Activated gamma-delta T cell (primary cell): ENCODE measurements at places on chromosomes 1 and 21.

DNA sequence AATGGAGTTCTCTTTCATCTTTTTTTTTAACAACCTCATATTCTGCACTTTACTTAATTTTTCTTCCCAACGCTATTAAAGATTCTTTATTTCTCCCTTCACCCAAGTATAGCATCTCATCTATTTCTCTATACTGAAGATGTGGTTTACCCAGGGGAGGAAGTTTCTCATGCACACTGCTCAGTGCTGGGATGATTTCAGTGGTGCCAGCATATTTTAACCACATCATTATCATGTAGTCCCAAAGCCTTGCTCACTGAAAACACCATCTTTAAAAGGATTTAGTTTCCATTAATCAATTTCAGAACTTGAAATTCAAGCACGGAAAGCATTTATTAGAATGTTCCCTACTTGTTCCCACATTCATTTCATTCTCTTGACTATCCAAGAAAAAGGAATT, 725.7 kb downstream of the USP25 start:
- no peak for DNase-seq

- DNase-seq = no peak
Observed at GRCh38 chr1:58997637-58998036, 213.8 kb upstream of the JUN start.

- no peak for DNase-seq
Observed at GRCh38 chr1:210251680-210252490, 19.3 kb downstream of the SERTAD4 start.

GRCh38 chr21:37257511-37257966, 9.6 kb downstream of the VPS26C start:
- DNase-seq = peak; percentile 17

DNA sequence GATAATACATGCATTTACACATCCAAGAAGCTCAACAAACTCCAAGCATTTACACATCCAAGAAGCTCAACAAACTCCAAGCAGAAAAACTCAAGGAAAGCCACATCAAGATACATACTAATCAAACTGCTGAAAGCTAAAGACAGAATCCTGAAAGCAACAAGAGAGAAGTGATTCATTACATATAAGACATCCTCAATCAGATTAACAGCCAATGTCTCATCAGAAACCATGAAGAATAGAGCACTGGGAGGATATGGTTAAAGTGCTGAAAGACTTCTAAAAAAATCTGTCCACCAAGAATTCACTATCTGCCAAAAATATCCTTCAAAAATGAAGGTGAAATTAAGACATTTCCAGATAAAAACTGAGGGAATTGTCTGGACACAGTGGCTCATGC, 45.7 kb upstream of the BATF3 start:
- DNase-seq = no peak

DNA sequence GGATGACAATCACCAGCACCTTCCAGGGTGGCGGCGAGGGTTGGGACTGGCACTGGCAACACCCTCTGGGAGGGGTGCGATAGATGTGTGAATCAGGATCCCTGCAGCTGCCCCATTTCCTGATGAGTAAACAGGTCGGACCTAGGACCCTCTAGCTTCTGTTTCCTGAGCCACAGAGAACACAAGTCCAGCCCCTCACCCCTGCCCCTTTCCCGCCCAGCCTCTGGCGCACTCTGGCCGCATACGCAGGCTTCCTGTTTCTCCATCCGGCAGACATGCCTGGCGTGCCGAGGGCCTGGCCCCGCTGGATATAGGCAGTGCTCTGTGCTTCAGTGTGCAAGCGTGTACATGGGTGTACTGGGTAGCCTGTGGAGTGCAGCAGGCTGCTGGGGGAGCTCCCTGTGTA, 4.6 kb downstream of the PEAR1 start:
- no peak for DNase-seq

DNA sequence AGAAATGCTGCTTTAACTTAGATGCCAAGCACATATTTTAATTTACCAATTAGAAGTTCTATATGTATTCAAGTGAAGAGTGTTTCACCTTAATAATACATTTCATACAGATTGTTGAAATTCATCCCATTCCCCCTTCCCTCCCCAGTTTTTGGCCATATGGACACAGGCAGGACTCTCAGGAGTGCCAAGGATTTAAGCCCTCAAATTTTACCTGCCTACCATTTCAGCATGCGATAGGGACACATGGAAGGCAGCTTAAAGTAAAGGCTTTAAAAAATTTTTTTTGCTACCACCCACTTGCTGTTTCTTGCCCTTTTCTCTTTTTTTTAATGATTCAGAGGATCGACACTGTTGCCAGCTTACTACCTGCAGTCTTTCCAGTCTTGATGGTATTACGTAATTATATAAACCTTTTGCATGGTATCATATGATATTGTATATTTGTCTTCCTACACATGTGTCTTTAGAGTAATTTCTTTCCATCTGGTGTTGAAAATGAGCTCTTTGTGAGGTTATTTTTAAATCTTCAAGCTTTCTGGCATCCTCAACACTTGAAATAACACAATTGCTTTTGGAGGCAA, 7.0 kb downstream of the EPB41 start:
- no peak for DNase-seq

DNA sequence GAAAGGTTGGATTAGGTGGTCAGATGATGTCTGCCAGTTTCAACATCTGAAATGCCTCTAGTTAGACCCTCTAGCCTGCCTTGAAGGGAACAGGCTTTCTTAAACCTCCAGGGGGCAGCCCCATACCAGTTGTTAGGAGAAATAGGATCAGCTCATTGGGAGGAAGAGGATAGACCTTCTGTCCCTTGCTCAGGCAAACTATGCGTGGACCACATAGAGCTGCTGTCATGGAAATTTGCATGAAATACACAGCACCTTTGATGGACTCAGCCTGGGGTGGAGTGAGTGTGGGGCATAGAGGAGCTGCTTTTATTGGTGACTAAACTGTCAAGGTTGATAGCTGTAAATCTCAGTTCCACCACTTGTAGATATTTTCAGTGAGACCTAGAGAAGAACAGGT, 38.4 kb upstream of the SPAG17 start:
- no peak for DNase-seq

- DNase-seq = no peak
Observed at GRCh38 chr1:90488451-90488850, 228.7 kb downstream of the BARHL2 start.

- no peak for DNase-seq
Observed at GRCh38 chr1:212819726-212820125, 27.7 kb downstream of the SPATA45 start.

DNA sequence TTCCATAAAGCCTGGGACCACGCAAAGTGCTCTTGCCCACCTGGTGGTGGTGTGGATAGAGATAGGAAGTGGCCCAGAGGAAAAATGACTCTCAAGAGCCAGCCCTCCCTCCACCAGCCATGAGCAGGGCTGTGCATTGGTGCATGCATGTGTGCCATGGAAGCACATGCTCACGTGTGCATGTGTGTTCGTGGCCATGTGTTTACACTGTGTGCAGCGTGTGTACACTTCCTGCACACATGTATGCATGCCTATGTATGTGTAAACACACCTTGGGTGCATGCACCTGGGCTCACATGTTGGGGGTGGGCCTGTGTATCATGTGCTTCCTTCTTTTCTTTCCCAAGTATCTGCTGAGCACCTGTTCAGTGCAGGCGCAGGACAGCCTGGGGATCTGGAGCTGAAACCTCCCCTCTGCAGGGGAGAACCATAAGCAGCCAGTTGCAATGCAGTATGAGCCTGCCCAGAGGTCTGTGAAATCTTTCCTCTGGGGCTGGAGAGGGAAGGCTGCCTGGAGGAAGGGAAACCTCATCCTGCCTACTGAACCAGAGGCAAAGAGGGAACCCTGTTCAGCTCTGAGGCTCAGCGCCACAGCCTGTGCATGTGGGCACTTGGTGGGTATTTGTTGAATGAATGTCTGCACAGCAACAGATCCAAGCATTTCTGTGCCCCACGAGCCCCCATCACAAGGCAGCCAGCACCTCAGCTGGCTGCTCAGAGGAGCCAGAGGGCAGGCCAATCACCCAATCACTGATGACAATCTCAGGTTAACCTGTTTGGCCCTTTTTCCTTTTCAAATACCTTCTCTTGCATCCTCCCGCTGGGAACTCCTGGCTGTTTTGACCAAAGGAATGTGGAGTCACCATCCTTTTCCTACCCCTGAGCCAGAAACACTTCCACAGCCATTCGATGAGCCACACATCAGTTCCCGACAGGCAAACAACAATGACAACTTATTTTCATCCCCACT, 327.0 kb downstream of the NPHP4 start:
- DNase-seq = no peak

GRCh38 chr1:157782931-157783330, 6.0 kb upstream of the FCRL2 start:
- no peak for DNase-seq

- DNase-seq = no peak
Observed at GRCh38 chr1:18778437-18778836, 81.0 kb downstream of the TAS1R2 start.

DNA sequence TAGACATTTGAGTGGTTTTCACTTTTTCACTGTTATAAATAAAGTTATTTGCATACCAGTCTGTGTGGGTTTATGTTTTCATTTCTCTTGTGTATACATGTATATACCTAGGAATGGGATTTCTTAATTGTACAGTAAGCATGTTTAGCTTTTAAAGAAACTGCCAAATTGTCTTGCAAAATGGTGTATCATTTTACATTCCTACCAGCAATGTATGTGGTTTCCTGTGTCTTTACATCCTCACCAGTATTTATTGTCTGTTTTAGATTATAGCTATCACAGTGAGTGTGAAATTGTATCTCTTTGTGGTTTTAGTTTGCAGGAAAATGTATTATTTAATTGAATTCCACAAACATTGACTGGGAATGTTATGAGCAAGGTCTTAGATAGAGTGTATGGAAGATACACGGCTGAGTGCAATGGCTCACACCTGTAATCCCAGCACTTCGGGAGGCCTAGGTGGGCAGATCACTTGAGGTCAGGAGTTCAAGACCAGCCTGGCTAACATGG, 57.3 kb downstream of the MACF1 start:
- no peak for DNase-seq

- DNase-seq = no peak
Observed at GRCh38 chr1:25631750-25632485, 15.3 kb downstream of the MAN1C1 start.

DNA sequence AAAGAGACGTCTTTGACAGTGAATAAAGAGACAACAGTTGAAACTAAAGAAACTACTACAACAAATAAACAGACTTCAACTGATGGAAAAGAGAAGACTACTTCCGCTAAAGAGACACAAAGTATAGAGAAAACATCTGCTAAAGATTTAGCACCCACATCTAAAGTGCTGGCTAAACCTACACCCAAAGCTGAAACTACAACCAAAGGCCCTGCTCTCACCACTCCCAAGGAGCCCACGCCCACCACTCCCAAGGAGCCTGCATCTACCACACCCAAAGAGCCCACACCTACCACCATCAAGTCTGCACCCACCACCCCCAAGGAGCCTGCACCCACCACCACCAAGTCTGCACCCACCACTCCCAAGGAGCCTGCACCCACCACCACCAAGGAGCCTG, 68.5 kb downstream of the TPR start:
- no peak for DNase-seq

GRCh38 chr21:35940074-35940927, 120.0 kb downstream of the SETD4 start:
- DNase-seq = no peak

DNA sequence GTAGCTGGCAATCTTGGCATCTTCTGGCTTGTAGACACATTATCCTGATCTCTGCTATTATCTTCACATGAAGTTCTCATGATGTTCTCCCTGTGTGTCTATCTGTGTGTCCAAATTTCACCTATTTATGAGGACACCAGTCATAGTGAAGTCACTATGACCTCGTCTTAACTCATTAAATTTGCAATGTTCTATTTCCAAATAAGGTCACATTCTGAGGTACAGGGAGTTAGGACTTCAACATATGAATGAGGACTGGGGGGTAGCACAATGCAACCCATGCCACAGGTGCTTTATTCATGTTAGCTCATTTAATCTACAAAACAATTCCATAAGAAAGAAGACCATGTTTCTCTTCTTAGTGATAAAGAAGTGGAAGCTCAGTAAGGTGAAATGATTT, 206.2 kb upstream of the C8B start:
- DNase-seq = no peak

DNA sequence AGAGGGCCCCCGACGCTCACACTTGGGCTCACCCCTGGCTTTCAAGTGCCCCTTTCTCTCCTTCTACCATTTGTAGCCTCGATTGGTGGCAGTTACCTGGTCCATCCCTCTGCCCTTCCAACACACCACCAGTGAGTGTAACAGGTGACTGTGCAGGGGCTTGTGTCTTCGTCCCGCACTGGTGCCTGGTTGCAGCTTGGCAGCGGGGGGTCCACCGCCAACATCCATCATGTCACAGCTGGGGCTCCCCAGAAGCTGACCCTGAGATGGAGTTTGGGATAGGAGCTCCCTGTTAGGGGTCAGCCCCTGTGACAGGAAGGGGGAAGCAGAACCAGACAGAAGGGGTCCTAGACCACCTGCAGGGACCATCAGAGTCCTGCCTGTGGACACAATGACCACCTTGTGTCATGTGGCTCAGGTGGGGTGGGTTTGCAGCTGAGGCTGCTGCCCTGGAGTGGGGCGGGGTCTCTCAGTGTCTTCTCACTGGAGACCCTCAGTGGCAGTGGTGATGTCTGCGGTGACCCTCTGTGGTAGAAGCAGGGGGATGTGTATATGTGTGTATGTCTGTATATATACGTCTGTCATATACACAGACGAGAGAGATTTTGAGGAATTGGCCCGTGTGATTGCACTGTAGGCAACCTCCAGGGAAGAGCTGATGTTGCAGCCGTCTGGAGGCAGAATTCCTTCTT, 3.6 kb upstream of the CALML6 start:
- DNase-seq = no peak

DNA sequence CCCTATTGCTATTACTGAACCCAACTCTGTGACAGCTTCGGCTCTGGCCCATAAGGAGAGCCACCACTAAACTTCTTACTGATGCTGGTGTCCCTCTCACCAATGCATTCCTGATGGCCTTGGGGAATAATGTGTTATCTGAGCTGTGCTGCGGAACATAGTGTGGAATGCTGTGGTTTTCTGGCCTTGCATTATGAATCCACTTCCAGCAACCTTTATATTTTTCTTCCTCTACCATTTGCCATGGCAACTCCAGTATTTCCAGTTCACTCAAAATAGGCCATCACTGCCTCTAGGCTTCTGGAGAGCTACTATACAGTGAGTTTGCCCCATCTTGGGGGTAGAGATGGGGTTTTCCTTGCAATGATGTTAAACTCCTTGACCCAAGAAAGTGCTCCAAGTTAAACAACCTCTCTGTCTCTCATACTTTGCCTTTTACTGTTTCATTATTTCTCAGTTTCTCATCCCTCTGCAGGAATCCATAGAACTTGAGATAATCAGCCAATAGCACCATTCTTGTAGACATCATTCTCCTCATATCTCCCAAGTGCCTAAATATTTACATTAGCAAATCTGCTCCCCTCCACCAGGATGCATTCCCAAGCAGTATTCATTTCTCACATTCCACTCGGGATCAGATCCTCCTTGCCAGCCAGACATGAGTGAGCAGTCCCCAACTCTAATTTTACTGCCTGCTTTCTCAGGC, 11.1 kb upstream of the RAVER2 start:
- DNase-seq = no peak

- no peak for DNase-seq
Observed at GRCh38 chr1:30822966-30823581, 65.5 kb upstream of the LAPTM5 start.

- DNase-seq = no peak
Observed at GRCh38 chr1:162984699-162985098, 84.5 kb upstream of the RGS4 start.

- no peak for DNase-seq
Observed at GRCh38 chr1:41794031-41794430, 124.7 kb downstream of the HIVEP3 start.

GRCh38 chr1:2788506-2789163, 12.9 kb downstream of the TTC34 start:
- DNase-seq = no peak
